ENCODE measurements at places on chromosomes 3 and 15. TPM values are rescaled to one million over a fixed set of nuclear protein-coding genes. Genes with fewer than 3 reads are reported as not detected.

PPP4R2 gene
- 85.7 TPM for total RNA-seq

DNA sequence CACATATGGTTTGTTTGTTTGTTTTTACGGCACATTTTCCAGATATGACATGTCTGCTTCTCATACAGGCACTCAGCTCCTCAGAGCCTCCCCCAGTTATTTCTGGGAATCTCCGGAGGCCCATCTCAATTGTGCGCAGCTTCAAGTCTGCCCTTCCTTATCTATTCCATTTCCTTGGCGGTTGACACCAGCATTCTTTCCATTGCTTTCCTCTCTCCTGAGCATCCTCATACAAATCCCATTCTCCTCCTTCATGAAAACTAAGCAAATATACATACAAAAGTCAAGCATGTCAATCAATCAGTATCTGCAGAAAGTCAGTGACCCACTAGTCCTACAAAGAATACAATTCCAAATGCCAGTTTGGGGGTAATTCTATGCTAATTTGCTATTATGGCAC, 166.7 kb downstream of the SQOR start:
- no peak for DNase-seq

DNA sequence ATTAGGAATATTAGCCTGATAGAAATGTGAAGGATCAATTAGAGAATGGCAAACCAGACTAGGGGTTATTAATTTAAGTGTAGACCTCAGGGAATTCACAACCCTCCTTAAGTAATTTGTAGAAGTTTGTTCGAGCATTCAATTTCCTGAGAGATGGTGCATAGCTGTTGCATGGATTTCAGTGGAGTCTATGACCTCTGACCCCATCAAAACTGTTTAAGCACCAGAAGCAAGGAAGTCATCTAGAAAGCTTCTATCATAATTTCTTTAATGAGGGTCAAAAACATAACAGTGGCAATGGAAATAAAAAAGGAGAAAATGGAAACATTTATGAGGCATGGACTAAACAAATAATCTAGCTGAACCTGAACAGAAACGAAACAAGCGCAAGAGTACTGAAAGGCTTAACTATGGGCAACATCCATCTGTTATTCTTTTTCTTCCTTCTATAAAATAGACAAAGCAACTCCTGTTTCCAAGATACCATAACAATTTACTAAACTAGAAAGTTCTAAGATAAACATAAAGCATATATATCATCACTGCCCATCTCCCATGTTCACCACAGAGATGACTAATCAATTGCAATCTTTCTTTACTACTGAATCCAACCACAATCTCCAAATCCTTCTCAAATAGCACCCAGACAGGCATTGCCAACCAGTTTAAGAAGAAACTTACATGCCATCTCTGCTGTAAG, 151.4 kb downstream of the THRB start:
- no peak for DNase-seq

DNA sequence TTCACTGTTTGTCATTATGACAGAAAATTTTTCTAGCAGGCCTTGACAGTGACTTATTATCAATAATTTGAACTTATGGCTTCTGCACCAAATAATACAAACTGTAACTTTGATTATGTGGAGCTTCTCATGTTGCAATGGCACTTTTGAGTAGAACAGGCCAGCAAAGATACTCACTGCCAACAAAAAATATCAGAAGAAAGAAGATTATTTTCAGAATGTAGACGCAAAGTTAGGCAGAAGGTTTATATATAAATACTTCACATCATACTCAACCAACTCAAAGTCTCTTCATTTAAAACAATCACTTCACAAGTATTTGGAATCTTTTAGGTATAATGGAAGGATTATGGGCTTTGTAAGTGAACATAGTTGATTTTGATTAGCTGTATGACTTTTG, 893.0 kb downstream of the ROBO2 start:
- no peak for DNase-seq

XIRP1 gene
- 0.14 TPM for total RNA-seq

- no peak for DNase-seq
Measured at GRCh38 chr3:19103510-19103909, 44.8 kb upstream of the KCNH8 start.

GNAT1 gene
- total RNA-seq = not detected

DNA sequence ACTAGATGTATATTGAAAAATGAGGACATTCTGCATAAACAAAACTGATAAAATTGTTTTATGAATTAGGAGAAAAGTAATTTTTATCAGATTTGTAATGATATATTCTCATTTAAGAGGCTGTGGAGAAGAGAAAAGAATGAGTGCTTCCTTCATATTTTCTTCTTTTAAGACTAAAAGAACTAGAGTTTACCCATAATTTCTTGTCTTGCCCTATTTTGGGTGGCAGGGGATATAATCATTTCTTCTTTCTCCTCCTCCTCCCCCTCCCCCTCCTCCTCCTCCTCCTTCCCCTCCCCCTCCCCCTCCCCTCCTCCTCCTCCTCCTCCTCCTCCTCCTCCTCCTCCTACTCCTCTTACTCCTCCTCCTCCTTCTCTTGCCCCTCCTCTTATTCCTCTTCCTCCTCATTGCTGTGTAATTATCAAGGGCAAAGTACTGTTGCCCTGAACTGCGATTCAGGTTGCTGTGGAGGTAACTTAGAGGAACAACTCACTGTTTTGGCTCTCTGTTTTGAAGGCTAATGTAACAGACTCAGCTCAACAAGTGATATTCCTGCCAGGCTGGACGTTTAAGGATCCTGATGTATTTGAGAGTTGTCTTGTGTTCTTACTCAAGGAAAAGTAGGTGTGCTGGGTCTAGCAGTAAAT, 555.4 kb downstream of the AGBL1 start:
- DNase-seq = no peak

- no peak for DNase-seq
Measured at GRCh38 chr3:130088061-130088460, 6.4 kb downstream of the ALG1L2 start.

DNA sequence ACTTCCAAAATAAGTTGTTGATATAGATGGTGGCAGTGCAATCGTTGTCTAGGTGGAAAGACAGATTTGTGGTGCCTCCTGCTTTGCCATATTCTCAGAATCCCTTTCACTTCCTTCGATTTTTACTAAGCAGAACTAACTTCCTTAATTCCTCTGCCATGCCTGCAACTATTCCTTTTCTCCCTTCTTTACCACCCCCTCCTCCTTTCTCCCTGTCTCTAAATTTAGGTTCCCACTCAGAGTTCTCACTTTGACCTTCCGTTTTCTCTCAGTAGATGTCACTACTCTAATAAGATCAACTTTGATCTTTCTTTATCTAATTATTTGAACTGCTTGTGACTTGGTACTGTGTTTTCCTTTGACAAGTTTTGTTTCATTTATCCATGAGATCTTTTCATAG, 351.2 kb downstream of the LPP start:
- DNase-seq = no peak

DNA sequence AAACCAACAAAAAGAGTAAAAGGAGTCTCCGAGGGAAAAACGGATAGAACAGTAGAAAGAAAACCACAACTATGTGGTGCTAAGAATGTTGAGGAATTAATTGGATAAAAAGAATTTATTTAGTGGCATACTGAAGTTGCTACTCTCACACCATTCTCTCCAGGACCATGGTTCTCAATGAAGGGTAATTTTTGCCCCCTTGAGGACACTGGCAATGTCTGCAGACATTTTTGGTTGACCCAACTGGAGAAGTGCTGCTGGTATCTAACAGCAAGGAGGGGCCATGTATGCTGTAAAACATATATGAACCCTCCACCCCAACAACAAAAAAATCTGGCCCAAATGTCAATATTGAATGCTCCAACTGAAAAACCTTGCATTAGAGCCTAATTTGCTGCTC, 85.9 kb upstream of the CSPG5 start:
- no peak for DNase-seq

- no peak for DNase-seq
Measured at GRCh38 chr3:13279532-13279910, 140.6 kb downstream of the NUP210 start.

DNA sequence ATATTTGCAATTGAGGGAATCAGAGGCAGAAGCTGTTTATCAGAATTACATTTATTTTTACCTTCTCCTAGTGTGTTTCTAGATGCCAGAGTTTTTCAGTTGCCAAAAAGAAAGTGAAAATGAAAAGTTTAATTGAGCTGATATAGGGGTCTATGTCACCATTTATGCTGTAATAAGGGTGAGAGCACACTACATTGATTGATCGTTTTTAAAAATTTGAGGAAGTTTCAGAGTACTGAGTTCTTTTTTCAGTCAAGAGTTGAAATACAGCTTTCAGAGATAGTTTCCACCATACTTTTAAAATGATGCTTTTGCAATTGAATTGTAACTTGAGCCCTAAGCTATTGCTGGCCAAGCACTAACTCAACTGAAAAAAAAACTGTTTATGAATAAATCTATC, 326.9 kb downstream of the UNC13C start:
- no peak for DNase-seq

- peak; percentile 37 for DNase-seq
Measured at GRCh38 chr15:68383161-68384074, 48.5 kb downstream of the ITGA11 start.

GRCh38 chr3:57949344-57949743, 58.9 kb upstream of the FLNB start:
- no peak for DNase-seq

DNA sequence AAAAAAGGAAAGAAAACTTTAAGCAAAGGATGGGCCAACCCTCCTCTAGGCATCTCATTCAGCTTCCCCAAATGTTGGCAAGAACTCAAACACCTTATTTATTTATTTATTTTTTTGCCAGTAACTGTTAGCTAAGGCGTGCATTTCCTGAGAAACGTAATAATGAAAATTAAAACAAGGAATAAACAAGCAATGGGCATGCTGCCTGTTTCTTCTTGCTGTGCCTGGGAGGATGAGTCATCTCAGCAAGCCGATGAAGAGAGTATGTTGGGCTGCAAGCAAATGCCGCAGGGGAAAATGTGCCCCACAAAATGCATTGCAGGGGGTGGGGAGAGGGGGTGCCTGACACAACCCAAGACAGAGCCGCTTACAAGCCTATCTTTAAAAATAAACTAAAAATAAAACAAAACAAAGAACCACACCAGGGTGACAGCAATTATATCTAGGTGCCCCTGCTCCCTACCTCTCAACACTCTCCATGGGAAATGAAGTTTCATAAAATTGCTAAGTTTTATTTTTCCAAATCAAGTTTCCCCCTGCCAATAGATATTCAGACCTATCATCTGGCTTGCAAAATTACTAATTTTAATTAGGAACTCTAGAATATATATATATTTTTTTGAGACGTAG, 40.3 kb downstream of the EIF4E3 start:
- no peak for DNase-seq

DNA sequence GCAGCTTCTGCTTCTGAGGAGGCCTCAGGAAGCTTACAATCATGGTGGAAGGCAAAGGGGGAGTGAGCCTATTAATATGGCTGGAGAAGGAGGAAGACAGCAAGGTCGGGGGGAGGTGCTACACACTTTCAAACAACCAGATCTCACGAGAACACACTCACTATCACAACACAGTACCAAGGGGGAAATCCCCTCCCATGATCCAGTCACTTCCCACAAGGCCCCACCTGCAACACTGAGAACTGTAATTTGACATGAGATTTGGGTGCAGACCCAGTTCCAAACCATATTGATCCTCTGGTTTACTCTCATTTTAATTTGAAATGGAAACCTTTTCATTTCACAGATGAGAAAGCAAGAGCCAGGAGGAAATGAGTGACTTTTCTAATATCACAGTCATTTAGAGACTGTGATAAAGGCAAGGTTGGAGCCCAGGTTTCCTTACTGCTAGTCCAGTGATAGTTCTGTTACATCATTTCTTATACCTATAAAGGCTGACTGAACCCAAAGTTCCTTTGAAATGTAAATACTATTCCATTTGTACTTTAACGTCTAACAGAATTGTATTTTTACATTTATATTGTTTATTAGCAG, 105.8 kb upstream of the GAP43 start:
- no peak for DNase-seq

DNA sequence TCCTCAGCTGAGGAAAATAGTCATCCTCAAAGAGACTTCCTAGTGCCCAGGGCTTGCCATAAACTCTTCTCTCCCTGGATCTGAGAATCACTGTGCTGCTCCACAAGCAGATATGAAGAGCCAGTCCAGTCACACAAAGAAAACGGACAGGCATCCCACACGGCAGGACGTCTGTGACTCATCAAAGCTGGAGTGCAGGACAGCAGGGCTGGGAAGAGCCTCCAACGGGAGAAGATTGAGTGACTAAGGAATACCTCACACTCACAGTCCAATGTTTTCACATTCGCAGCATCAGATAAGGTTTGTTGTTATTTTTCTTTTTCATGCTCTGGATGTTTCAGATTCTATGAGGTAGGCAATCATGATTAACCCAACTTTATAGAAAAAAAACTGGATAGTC, 57.8 kb downstream of the NEK10 start:
- DNase-seq = no peak

SLC12A1 gene
- not detected for total RNA-seq

GRCh38 chr15:55250392-55250791, 39.2 kb downstream of the RAB27A start:
- no peak for DNase-seq

IL16 gene
- total RNA-seq = 114 TPM

GRCh38 chr3:11915621-11916424, 69.1 kb upstream of the TAMM41 start:
- peak; percentile 11 for DNase-seq

NAALADL2 gene
- not detected for total RNA-seq

- DNase-seq = no peak
Measured at GRCh38 chr3:122947738-122948137, 79.8 kb downstream of the SEMA5B start.

DNA sequence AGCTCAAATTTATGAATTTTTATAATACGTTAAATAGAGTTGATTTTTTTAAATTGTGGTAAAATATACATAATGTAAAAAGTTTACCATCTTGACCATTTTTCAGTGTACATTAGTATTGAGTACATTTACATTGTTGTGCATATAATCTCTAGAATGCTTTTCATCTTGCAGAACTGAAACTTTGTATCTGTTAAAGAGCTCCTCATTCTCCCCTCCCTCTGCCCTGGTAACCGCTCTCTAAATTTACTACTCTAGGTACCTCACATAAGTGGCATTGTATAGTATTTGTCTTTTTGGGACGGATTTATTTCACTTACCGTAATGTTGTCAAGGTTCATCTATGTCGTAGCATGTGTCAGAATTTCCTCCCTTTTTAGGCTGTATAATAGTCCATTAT, 13.6 kb downstream of the TBC1D23 start:
- DNase-seq = no peak

DNA sequence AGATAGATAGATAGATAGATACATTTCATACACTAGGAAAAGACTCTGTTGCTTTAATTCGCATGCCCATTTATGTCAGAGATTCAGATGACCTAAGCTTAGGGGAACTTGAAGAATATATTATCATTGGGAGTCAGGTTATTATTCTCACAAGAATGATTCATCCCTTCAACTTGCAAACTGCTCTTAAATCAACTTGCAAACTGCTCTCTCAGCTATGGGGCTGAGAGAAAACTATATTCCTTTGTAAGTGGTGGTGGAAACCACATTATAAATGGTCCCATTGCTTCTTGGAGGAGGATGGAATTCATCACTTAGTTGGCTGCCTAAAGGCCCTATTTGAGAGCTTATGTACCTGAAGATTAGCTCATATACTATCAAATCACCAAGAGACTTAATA, 160.9 kb upstream of the STAC start:
- DNase-seq = no peak

NR2F2 gene
- total RNA-seq = not detected

ZDHHC19 gene
- not detected for total RNA-seq

- DNase-seq = no peak
Measured at GRCh38 chr15:39184701-39185390, 396.0 kb upstream of the THBS1 start.

SCAP gene
- total RNA-seq = 61.4 TPM

Measured in activated naive CD4-positive, alpha-beta T cell treated with anti-CD3 and anti-CD28 coated beads, Interleukin-2, amount 50 U/mL, for 72 hours (primary cell).